GM23248 (cell line): ENCODE measurements at places on chromosomes 11 and 22. TPM values are rescaled to one million over a fixed set of nuclear protein-coding genes. Genes with fewer than 3 reads are reported as not detected.
A peak's percentile ranks its signal among the peaks of the same experiment; 100 is the strongest.

GRCh38 chr11:61916737-61917333 is 531 bp downstream of the RAB3IL1 start:
- peak; percentile 30 for DNase-seq

The SLC36A4 gene
- 2.9 and 4.4 TPM in 2 replicates for total RNA-seq

The CD6 gene
- not detected in 2 replicates for total RNA-seq

- DNase-seq = no peak
Observed at GRCh38 chr11:109237636-109238035, 184.4 kb upstream of the C11orf87 start.

DNA sequence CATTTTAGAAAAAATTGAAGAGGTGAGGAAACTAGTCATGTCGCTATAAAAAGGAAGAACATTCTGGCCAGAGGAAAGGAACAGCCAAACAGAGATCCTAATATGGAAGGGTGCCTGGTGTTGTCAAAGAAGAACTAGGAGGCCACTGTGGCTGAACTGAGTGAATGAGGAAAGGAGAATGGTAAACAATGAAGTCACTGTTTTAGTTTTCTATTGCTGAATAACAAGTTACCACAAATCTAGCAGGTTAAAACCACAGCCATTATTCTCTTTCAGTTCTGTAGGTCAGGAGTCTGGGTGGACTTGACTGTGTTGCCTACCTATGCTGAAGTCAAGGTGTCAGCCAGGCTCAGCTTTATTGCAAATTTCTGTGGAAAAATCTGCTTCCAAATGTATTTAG is 549.3 kb upstream of the CCDC90B start:
- DNase-seq = no peak

DNA sequence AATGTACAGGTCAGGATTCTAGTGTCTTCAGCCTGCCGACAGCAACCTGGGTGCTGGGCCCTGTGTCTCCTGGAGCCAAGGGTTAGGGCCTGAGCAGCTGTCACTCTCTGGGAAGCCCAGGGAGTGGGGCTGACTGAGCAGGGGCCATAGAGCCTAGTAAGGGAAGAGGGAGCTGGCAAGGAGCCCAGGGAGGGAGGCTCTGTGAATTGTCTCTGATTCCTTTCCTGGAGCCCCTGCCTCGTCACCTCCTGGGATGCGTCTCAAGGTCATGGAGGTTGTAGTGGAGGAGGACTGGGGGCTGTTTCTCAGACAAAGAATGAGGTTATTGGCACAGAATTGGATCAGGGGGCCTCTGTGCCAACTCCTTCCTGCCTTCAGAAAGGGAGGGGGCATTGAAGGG is 11.8 kb downstream of the SOX10 start:
- DNase-seq = no peak

GRCh38 chr22:38776086-38776485 is 17.9 kb downstream of the DNAL4 start:
- no peak for DNase-seq

DNA sequence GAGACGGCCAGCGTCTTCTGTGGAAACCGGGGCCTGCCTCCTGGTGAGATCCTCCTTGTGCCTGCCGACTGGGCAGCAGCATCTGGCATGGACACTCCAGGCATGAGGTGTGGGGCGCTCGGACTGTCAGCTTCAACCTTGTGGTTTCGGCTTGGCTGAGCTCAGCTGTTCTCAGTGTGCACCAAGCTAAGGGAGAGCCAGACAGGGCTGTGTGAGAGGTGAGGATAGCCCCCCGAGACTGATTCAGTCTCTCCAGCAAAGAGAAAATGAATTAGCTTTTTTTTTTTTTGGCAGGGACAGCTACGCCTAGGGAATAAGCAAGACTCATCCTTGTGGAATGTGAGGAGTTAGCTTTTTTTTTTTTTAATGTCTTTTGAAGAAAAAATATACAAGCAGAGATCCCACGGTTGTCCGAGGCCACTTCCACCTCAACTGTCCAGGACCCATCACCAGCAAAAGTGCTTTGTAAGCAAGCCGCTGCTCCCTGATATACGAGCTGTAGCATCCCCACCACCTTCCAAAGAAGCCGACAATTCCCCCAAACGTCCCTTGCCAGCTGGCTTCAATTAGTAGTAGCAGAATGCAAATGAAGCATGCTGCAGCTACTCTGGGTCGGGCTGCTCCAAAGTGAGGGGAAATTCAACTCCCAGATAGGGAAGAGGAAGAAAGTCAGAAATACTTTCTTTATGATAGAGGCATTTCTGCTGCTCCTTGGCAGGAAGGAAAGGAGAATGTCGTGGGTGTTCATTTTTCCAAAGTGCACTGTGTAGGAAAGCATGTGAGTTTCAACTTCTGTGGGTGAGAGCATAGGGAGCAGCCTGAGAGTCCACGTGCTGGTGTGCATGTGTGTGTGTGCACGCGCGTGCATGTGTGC is 9.7 kb upstream of the THY1 start:
- peak; percentile 91 for DNase-seq

The TIGD3 gene
- total RNA-seq = not detected in 2 replicates

- DNase-seq = no peak
Observed at GRCh38 chr11:83922953-83923352, 636.8 kb upstream of the CCDC90B start.
